ENCODE measurements at places on chromosomes 2 and 18.

DNA sequence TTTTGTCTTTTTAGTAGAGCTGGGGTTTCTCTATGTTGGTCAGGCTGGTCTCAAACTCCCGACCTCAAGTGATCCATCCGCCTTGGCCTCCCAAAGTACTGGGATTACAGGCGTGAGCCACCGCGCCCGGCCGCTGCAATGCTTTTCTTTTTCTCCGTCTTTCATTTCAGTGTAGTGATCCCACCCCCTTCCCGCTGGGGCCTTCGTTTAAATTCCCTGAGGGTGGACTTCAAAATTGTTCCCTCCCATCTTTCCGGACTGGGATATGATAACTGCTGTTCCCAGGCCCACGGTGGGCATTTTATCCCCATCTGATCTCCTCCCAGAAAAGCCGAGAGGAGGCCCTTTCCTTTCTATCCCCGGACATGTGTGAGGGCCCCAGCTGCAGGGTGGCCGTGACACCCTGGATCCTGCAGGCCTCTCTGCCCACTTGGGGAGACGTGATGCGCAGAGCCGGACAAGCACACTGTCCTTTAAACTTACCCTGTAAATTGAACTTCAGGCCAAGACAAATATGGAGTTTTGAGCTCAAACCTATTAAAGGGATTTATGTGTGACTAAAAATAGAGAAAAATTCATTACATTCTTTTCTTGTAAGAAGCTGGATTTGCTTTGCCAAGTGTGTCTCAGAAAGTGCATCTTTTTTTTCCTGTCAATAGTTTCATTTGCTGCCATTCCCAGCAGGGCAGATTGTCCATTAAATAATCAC lies 54.5 kb upstream of the AFF3 start:
- no peak for DNase-seq

GRCh38 chr2:219459460-219460311 lies 25.0 kb downstream of the SPEG start:
- DNase-seq, result no peak

DNA sequence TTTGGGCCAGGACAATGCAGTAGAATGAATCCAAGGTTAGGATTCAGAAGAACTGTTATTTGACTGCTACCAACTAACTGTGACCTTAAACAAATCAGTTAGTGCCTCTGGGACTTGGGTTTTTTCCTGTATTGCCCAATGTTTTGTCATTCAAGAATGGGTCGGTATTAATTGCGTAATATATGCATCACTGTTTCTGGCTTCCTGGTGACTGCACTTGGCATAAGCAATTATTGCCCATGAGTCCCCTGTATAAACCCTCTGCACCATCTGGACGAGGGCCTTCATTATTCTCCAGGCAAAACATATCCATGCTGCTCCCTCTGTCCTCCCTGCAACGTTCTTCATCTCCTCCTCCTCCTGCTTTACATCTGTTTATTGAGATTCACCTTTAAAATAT lies 255.8 kb upstream of the LRRTM1 start:
- DNase-seq, result no peak

DNA sequence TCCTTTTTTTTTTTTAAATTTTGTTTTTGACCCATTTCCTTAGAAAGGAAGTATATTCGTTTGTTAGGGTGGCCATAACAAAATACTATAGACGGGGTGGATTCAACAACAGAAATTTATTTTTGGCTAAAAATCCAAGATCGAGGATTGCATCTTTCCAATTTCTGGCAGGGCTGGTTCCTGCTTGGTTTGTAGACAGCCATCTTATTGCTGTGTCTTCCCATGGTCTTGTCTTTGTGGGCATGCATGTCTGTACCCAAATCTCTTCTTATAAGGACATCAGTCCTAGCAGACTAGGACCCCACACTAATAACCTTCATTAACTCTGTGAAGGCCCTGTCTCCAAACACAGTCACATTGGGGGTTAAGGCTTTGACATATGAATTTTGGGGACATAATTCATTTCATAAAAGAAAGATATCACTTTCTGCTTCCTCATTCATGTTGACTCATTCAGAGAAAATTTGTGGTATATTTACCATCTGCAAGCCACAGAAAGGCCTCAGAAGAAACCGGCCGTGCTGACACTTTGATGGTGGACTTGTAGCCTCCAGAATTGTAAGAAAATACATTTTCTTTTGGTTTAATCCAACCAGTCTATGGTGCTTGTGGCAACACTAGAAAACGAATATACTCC lies 262.1 kb downstream of the LPIN1 start:
- no peak for DNase-seq

- DNase-seq, result no peak
These were observed 43.6 kb downstream of the QPCT start for GRCh38 chr2:37388074-37388473.

- DNase-seq, result no peak
These were observed 65.1 kb downstream of the FAM210A start for GRCh38 chr18:13661051-13661778.

DNA sequence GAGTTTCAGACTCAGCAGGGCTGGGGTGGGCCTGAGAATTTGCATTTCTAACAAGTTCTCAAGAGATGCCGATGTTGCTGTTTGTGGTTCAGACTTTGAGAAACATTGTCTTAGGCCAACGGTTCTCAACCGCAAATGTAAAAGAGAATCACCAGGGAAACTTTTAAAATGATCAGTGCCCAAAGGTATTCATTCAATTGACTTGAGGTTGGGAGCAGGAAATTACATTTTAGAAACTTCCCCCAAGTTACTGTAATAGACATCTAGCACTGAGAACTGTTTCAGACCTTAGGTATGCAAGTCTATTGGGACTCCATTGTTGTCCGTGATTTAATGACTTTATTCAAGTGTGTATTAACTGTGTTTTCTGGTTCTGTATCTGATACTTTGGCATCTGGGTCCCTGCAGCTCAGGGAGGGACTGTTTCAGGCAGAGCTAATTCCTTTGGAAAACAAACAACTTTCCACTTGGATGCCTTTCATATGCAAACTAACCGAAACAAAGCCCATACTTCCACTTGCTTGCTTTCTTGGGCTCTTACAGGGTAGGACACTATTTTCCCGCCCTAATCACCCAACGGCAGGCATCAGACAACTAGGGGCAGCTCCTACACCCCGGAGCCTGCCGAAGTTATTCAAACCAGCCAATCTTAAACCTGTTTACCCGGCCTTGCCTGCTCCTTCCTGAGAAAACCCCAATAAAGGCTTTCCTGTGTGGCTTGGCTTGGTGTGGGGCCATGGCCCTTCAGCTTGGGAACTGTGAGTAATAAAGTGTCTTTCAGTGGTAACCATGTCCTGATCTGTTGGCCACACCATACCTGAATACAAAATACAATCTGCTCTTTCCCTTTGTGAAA lies 97.6 kb downstream of the POLE4 start:
- no peak for DNase-seq

GRCh38 chr2:145657265-145657664 lies 1137.3 kb upstream of the ZEB2 start:
- DNase-seq, result no peak

- no peak for DNase-seq
These were observed 111.4 kb downstream of the NFATC1 start for GRCh38 chr18:79507076-79507545.

DNA sequence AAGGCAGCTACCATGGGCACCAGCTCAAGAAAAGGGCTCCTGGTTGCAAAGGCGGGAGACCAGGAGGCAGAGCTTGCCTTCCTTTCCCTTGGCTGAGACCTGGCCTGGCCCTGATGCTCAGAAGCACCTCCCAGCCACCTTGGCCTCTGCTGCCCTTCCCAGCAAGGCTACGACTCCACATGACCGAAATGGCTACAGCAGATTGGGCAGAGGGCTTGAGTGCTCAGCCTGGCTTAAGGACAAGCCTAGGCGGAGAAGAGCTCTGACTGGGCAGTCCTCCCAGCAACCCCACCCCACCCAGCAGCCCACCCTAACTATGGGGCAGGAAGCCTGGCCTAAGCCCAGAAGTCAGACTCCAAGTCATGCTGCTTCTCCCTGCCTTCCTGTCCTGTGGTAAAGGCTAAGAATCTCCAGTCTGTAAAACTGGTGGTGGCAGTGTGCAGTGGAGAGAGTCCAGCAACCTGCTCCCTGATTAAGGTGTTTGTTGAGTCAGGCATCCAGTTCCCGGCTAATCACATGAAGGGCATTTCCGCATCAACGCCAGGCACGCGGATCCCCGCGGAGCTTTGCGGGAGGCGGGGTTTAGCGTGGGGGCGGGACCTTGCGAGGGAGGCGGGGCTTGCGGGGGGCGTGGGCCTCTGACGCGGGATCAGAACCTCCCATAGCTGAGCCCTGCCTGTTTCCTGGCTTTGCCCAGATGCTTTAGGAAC lies 256.0 kb downstream of the BCL11A start:
- DNase-seq, result no peak

- DNase-seq, result no peak
These were observed 8.2 kb downstream of the FAM110C start for GRCh38 chr2:38155-38554.

GRCh38 chr2:157538064-157538463 lies 90.6 kb downstream of the ACVR1C start:
- no peak for DNase-seq

DNA sequence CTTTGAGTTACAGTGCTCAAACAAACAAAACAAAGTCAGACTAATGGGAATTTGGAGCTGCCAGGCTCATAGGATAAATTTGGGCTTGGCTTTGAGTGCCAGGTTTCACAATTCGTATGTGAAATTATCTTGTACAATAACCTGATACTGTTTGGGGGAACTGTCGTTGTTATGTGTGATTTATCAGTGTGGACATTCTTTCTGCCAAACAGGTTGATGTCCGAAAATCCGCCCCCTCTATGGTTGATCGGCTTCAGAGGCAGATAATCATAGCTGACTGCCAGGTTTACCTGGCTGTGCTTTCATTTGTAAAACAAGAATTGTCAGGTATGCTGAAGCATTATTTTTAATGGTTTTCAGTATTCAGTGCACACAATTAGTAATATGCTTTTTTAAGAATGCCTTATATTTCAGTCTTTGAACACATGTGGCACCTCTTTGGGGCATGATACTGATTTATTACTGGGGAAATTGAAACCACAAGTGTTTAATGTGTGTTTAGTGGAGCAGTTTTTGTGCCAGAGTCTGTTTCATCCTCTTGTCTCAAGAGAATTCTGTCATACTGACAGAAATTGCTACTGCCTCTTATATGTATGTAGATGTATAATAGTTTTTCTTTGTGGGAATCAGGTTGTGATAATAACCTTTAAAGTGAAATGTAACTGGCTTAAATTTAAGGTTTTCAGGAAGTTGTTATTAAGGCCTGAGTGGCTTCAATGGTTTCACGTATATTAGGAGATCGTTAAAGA lies 54.6 kb downstream of the TTC39C start:
- no peak for DNase-seq

- no peak for DNase-seq
These were observed 127.3 kb upstream of the NYAP2 start for GRCh38 chr2:225272173-225272572.

- no peak for DNase-seq
These were observed 25.5 kb upstream of the SPTBN1 start for GRCh38 chr2:54430649-54431048.

GRCh38 chr2:166044853-166045483 lies 82.9 kb downstream of the SCN1A start:
- DNase-seq, result no peak

- DNase-seq, result no peak
These were observed 33.2 kb downstream of the MYO5B start for GRCh38 chr18:50161597-50162205.

GRCh38 chr2:181076658-181077057 lies 96.3 kb downstream of the UBE2E3 start:
- DNase-seq, result no peak

- DNase-seq, result no peak
These were observed 89.9 kb upstream of the CD226 start for GRCh38 chr18:70037431-70038061.

DNA sequence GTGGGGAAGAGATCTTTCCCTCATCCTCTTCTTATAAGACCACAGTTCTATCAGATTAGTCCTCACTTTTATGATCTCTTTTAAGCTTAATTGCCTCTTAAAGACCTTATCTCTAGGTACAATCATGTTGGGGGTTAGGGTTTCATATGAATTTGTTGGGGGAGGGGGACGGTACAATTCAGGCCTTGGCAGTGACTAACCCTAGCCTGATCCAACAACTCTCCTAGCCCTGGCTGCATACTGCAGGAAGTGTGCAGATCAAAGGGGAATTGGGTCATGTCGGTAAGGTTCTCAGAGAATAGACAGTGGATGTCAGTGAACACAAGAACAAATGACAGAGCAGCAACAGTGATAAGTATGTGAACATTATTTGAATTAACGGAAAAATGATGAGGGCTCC lies 16.4 kb downstream of the CAPN13 start:
- DNase-seq, result no peak

GRCh38 chr2:63874204-63875130 lies 32.8 kb downstream of the UGP2 start:
- DNase-seq, result no peak

DNA sequence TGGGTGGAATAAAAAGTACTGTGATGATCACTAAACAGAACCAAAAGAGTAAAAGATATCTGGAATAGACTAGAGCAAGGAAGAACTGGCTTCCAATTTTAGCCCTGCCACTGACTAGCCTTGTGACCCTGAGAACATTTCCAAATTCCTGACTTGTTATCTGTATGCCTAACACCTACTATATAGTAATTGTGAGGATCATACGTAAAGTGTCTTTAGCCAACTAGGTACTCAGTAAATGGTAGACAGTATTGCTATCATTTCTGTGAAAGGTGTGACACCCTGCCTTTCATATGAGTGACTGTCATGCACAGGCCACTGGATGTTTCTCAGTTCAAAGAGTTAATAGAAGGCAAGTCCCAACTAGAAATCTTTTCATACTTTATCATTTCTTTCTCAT lies 29.8 kb downstream of the CYTIP start:
- no peak for DNase-seq

GRCh38 chr2:150207979-150208378 lies 279.5 kb downstream of the RND3 start:
- no peak for DNase-seq

DNA sequence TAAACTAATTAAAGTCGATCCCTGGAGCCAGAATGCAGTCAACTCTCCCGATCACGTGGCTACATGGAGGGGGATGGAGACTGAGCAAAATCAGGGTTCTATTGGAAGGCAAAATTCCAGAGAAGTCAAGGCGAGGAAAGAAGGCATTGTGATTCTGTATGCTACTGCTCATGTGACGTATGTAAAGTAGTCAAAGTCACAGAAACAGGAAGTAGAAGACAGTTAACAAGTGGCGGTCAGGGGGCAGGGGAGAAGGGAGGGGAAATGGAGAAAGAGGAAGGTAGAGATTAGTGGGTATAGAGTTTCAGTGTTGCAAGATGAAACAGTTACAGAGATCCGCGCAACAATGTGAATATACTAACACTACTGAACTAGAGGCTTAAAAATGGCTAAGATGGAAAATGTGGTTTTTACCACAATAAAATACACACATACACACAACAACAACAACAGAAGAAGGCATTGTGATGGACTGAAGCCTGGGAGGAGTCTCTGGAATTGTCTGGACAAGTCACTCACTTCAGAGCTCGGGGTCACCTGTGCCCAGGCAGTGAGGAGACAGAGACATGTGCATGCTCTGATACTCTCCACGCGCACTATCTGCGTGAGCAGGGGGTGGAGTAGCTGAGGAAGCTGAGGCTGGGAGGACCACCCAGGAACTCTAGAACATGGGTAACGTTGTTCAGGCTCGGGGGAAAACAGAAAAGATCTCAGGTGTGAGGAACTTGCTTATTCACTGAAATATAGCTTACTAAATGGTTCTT lies 89.9 kb upstream of the CDCA7 start:
- no peak for DNase-seq

GRCh38 chr2:226916669-226917068 lies 80.8 kb downstream of the RHBDD1 start:
- no peak for DNase-seq

- no peak for DNase-seq
These were observed 5.3 kb upstream of the PAX3 start for GRCh38 chr2:222303828-222304736.

Measured in renal cortex interstitium (tissue), 15 donors.